ENCODE measurements at places on chromosomes 7 and 10. TPM values are rescaled to one million over a fixed set of nuclear protein-coding genes. Genes with fewer than 3 reads are reported as not detected.

CACNA2D1 gene
- 6.9 TPM for total RNA-seq

NEUROG3 gene
- total RNA-seq = not detected

HNRNPA2B1 gene
- 1,085 TPM for total RNA-seq

LGI1 gene
- total RNA-seq = not detected

ANKRD2 gene
- total RNA-seq = 4.7 TPM

TMEM176A gene
- total RNA-seq = not detected

CALHM1 gene
- not detected for total RNA-seq

FAM237B gene
- total RNA-seq = not detected

SFRP4 gene
- total RNA-seq = 3.3 TPM
